CD4-positive, alpha-beta T cell treated with Interleukin-15 for 4 hours (primary cell): ENCODE measurements at places on chromosomes 4 and X.

- DNase-seq: no peak
Measured at GRCh38 chr4:10534820-10535219, 77.6 kb upstream of the ZNF518B start.

DNA sequence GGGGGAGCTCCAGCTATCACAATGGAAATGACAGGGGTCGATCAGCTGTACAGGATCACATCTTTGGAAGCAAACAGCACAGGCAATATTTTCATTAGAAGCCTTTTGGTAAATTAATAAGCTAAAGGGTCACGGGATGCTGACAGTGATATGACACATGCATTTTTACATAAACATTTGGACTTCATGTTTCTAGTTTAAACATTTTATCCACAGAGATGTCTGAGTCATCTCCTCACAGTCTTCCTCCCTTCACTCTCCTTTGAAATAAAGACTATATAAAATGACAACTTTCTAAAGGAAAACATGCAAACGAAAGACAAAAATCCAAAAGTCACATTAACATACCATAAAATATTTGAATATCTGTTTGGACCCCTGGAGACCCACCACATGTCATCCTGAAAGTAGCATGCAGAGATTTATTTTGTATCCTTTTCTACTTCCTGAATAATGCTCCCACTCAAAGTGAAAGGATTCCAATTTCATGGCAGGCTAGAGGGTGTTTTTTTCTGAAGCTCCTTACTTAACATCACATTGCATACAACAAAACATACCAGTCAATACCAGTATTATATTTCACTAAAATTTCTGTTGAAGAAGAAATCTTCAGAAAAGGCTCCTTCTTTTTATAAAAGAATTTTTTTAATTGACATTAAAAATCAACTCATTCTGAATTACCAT, 200.1 kb upstream of the PPARGC1A start:
- DNase-seq: no peak

- no peak for DNase-seq
Measured at GRCh38 chr4:38383646-38384121, 280.3 kb upstream of the KLF3 start.

DNA sequence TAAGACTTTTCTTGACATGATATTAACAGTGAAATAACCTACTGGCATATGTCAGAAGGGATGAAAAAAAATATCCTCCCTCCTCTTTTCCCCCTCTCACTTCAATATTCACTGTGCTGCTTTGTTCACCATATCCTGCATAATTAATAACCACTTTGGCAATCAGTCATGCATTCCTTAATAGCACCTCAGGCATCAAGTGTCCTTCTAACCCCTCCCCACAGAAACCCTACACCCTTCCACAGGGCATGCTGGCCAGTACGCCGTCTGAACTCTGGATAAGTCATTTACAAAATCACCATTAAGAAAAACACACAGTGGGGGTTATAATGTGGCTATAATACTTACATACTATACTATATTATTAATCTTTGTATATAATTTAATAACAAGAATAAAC, 165.9 kb downstream of the PDGFC start:
- no peak for DNase-seq

DNA sequence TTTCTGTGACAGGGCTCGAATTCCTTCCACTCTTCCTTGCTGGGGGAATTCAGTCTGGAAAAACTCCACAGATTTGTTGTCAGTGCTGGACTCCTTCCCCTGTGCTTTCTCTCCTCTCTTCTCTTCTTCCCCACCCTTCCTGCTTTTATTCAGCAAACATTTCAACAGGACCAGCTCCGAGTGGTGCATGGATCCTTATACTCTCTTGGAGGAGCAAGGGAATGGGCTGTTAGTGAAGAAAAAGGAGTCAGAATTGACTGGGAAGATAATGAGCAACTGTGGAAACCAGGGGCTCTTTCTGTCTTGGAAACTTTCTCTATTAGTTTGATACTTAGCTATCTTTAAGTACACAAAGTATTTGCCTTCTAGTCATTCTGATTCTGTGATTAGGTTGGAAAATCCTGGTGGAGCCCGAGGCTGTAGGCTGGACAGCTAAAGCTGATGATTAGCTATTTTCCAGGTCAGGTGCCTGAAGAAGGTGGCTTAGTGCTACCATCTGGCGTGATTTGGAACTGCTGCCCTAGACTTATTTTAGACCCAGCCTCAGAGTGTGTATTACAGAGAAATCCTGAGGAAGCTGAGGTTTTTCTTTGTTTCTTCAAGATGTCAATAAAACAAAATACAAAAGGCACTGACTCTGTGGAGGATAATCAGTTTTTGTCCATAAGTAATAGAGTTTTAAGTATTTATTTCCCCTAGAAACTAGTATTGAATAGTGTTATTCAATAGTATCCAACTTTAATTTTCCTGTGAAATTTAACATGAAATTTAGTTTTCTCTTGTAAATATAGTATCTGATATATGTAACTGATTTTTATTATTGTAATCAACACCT, 38.4 kb downstream of the NAP1L5 start:
- peak; percentile 44 for DNase-seq

DNA sequence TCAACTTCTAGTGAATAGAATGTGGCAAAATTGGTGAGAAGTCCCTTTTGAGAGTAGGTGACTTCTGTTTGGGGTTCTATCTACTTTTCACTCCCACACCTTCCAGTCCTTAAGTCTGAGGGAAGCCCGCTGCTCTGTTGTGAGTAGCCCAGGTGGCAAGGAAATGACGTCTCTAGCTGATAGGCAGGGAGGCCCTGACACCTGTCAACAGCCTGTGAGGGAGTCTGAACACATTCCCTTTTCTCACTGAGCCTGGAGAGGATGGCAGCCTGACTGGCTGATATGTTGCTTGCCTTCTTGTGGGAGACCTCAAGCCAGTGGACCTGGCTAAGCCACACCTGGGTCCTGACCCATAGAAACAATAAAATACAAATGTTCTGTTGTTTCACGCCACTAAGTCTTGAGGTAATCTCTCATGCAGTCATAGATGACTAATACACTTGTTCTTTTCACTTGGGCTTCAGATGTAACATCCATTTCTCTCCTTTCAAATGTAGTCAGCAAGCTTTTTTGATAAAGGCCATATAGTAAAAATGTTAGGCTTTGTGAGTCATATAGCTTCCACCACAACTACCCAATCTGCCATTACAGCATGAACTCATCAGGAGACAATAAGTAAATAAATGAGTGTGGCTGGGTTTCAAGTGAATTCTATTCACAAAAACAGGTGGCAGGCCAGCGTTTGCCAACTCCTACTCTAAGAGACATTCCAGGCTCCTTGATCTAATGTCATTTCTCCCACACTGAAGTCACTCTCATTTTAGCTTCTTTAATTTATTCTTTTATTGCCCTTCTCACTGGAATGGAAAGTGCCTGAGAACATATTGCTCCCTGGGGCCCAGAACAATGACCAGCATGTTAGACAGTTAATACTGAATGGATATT, 265.1 kb upstream of the MAD2L1 start:
- DNase-seq: no peak

GRCh38 chr4:7144374-7145290, 47.7 kb upstream of the SORCS2 start:
- DNase-seq: no peak

DNA sequence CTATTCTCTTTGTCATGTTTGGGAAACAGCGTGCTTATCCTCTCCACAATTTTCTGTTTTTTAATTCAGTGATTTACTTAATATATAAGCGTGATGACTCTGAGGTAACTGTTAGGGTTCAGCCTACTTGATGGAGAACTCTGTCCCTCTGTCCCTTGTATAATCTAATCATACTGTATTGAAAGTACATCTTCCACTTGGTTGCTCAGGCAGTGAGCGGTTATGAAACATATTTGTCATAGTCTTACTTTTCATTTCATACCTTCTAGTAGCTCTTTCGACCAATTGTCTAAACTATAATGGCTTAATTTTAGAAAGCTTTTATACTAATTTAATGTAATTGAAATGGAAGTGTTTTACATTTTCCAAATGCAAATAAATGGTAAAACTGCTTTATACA, 469.0 kb downstream of the TLL1 start:
- no peak for DNase-seq

- DNase-seq: no peak
Measured at GRCh38 chr4:184955636-184956035, 62.7 kb upstream of the HELT start.

DNA sequence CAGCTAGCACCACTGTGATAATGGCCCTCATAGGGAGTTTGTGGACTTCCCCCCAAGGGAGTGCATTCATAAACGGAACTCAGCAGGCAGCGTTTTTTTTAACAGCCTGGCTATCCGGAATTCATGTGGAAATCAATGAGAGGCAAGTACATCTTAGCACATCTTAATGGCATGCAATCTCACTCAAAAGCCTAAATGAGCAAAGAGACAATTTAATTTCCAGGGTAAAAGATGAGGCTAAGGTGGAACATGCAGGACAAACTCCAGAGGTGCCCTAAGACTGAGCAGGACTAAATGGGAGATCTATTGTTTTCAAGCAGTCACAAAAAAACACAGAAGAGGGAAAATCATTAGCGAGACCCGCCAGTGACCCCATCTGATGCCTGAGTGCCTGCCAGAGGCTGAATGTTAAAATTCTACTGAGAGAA, 243.5 kb upstream of the KCNIP4 start:
- DNase-seq: no peak

GRCh38 chr4:106679063-106679462, 310.5 kb upstream of the GIMD1 start:
- DNase-seq: no peak

DNA sequence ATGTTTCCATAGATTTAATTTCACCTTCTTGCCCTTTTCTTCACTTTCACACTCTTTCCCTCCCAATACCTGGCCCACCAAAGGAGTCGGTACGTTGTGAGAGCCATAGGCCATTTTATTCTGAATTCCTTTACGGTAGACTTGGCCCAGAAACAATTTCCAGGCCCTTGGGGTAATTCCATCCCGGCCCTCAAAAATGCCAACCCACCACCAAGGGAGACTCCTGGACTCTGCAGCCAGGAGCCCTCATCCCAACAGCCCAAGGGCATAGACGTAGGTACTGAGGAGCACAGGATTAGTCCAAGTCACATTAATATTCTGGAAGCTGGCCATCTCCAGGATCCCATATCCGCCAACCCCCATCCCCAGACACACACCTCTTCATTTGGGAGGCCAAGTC, 102.9 kb downstream of the LIMCH1 start:
- DNase-seq: no peak

DNA sequence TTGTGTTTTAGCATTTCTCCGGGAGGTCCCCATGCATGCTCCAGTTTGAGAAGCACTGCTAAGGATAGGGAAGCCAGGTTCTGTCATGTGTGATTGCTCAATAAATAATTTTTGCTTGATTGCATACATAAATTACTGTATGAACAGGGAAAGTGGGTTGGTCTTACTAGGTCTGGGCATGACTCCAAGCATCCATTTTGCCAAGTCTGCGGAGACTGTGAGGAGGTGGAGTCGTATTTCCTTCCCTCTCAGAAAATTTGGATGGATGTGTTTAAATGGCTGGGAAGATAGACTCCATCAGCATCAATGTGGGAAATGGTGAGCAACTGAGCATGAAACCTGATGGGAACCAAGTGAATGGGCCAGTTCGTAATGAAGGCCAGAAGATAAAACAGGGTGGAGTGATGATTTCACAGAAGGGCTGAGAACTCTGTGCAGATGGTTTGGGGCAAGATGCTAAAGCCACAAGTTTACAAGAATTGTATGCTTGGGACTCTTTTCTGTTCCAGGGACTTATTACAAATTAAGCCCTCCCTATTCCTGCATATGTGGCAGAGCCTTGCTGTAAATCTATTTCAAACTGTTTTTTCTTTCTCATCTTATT, 84.1 kb downstream of the NHS start:
- DNase-seq: no peak

DNA sequence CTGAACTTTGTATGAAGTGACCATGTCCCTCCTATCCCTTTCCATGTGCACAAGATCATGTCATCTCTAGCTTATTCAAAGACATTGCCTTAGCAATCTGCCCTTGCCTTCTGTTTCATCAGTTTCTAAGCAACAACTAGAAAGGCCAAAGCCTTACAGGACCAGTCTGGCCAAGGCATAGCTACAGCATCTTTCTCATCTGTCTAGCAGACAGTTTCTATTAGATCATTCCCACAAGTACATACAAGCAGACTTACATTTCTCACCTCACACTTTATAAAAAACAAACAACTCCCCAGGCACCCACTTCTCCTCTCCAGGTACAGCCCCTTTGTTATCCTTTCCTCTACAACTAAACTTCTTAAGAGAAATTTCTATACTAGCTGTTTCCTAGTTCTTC, 188.7 kb upstream of the AADAT start:
- DNase-seq: no peak

DNA sequence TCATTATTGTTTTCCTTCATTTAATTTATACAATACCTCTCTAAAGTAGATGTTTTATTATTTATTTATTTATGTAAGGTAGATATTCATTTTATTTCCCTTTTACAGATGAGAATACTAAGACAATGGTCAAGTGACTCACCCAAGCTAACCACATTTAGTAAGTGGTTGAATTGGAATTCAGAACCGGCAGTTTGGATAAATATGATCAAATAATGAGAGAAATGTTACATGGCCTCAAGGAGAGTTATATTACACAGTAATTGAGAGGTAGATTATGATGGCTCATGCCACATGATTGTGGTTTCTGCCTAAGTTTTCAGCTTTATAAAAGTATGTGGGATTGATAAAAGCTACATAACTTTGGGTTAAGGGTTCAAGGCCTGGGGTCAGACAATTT, 239.4 kb upstream of the BOD1L1 start:
- DNase-seq: no peak

DNA sequence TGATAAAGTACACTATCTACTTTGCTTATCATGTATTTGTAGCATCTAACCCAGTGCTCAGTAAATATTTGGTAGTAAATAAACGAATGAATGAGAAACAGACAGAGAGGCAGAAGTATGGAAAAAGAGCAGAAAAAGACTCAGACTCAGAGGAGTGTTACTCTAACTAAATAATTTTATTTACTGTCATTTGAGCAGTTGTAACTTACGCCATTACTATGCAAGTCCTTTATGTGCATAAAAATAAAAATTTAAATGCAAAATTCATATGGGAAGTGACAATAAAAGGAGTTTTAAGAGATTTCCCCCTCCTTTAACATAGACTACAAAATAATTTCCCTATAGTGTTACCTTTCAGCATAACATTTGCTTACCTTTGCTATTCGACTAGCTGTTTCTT, 49.5 kb downstream of the ZAR1 start:
- DNase-seq: no peak

- DNase-seq: no peak
Measured at GRCh38 chr4:89939546-89939945, 44.9 kb downstream of the MMRN1 start.

GRCh38 chr4:72567821-72568675, 973 bp downstream of the ADAMTS3 start:
- DNase-seq: no peak

DNA sequence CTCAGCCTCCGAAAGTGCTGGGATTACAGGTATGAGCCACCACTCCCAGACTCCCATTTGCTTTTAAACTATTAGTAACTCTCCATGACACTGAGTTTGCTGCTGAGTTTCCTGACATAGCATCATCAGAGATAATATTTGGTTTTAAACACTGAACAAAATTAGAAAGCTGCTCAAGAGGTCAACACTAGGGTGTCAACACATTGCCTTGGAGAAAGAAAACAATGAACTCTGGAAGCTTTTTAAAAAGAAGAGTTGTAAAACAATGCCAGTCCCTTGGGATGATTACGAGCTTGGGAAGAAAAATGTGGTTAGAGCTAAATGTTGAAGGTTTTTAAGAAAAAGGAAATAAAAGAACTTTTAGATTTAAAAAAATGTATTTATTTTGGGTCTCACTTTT, 264.8 kb downstream of the CAMK2D start:
- DNase-seq: no peak

- no peak for DNase-seq
Measured at GRCh38 chr4:122775987-122776836, 43.7 kb downstream of the BBS12 start.

GRCh38 chr4:113187358-113187757, 137.9 kb downstream of the ANK2 start:
- no peak for DNase-seq
